ENCODE measurements at places on chromosomes 3 and 15.

DNA sequence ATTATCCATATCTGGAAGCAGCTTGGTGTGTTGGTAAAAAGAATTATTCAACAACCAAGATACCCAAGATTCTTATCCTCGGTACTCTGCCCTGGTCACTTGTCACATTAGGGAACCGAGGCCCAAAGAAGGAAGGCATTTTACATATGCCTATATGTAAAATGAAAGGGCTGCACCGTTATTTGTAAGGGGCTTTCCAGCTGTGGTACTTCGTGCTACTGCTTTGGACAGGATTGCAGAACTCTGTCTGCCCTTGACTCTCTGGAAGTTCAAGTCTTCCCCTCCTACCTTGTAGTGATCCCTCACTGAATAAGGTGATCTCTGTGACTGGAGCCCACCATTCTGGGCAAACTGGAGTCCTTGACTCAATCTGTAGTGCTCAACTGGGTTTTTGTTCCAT is 198.9 kb upstream of the TOPAZ1 start:
- DNase-seq, result no peak

- no peak for DNase-seq
Measured at GRCh38 chr15:83582381-83582780, 71.5 kb upstream of the ADAMTSL3 start.

DNA sequence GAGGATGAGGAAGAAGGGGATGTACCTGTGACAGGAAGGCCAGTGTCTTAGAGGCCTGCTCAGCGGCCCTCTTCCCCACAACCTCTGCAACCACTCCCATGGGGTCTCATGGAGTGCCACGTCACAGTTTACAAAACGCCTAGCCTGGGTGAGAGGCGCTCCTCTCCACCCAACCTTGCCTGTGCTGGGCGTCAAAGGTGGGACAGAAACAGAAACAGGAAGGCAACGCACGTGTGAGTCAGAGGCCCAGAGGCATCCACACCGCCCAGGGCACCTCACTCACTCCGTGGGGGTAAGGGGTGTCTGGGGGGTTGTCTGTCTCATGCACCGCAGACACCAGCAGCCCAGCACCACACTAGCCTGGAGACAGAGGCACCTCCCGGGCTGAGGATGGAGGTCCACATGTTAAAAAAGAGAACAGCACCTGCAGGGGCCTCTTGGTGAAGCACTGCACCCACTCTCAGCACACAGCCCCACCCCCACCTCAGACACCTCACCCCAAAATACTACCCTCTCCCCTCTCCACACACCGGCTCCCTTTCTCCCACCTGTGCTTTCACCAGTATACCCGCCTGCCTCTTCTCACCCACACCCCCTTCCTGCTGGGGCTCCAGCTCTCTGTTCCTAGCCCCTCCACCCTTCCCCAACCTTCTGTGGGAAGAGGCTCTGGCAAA is 4.7 kb upstream of the CALML4 start:
- DNase-seq, result no peak

- DNase-seq, result no peak
Measured at GRCh38 chr15:62745621-62746225, 296.8 kb upstream of the TPM1 start.

DNA sequence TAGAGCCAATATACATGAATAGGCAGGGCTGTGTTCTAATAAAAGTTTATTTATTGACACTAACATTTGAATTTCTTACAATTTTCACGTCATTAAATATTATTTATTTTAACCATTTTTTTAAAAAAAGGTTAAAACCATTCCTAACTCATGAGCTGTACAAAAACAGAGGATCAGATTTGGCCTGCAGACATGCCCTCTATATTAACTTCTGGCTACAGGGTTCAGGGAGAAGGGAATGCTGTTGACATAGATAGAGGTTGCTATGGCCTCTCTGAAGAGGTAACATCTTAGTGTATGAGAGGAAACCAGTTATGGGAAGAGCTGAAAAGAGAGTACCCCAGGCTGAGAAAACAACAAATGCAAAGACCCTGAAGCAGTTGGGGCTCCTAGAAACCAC is 19.1 kb upstream of the RAP2B start:
- no peak for DNase-seq
